ENCODE measurements at places on chromosomes 16 and 17. TPM values are rescaled to one million over a fixed set of nuclear protein-coding genes. Genes with fewer than 3 reads are reported as not detected.

ACSM5 gene
- total RNA-seq: 10.5 TPM

TP53TG3B gene
- total RNA-seq: not detected

TMEM238L gene
- not detected for total RNA-seq

PLCG2 gene
- 28.5 TPM for total RNA-seq

GPR142 gene
- total RNA-seq: 0.59 TPM

ATP2A3 gene
- total RNA-seq: 12.9 TPM

STAT5A gene
- total RNA-seq: 95.2 TPM

Measured in tibial nerve (tissue), 4 donors.